Activated CD4-positive, alpha-beta T cell treated with anti-CD3 and anti-CD28 coated beads, Interleukin-2, amount 10 ng/mL, durations not matched to agents 24 days and 14 days (primary cell): ENCODE measurements at places on chromosomes 16 and 17. TPM values are rescaled to one million over a fixed set of nuclear protein-coding genes. Genes with fewer than 3 reads are reported as not detected.

CLEC18A gene
- total RNA-seq = 0.26 and 0.51 TPM in 2 replicates

LITAFD gene
- not detected in 2 replicates for total RNA-seq

TMIGD1 gene
- total RNA-seq = not detected in 2 replicates

FAM20A gene
- total RNA-seq = not detected in 2 replicates

GNGT2 gene
- 18.2 and 19.5 TPM in 2 replicates for total RNA-seq

CD300LB gene
- not detected in 2 replicates for total RNA-seq

STAT5B gene
- 184 and 189 TPM in 2 replicates for total RNA-seq

NXPH3 gene
- total RNA-seq = not detected in 2 replicates
